ENCODE measurements at places on chromosomes 4 and X. TPM values are rescaled to one million over a fixed set of nuclear protein-coding genes. Genes with fewer than 3 reads are reported as not detected.

DNA sequence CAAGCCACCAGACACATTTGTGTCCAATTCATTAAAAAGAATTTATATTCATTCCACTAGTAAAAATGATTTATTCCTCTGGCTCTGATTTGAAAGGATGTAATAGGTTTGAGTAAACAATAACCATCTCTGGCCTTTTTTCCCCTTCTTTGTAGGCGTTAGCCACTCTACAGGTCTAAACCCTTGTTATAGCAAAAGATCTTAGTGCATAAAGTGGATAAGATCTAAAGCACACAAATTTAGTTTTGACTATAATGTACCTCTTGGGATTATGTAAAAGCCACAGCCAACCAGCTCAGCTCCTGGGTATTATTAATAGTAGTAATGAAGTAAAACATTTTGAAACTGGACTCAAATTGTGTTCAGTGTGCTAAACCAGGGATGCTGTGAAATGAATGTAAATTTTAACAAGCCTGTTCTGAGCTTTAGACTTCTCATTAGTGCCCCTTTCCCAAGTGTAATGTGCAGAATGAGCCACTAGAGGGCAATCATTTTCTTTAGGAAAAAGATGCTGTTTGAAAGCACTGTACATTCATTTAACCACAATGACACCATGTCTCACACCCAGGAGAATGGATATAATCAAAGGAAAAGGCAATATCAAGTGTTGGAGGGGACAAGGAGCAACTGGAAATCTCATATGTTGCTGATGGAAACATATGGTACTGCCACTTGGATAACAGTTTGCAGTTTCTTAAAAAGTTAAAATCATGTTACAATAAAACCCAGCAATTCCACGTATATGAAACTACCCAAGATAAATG lies 69.7 kb downstream of the KLHL8 start:
- peak; percentile 80 for DNase-seq

GRCh38 chr4:88573995-88574394 lies 18.3 kb upstream of the HERC3 start:
- DNase-seq, result no peak

DNA sequence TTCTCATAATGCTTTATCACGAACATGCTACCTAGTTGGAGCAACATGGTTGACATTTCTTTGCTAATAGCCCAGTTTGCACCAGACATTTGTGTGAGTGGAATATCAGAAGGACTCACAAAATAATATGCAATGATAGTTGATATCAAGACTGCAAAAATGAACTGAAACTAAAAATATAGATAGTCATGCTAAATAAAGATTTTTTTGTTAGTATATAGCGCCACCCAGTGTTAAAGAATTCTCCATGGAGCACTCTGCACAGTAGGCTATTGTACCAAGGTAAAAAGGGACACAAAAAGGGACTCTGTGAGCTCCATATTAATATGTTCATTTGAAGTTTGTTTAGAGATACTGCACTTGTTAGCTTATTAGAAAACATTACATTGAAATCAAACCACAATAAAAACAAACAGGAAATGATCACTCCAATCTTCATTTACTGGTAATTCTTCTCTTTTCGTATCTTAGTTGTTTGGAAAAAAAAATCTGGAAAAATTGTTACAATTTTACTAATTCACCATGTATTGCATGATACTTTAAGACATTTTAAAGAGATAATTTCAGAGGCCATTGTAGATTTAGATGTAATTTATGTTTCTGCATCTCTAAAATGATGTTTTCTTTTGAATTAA lies 1509.6 kb downstream of the ADGRL3 start:
- DNase-seq, result peak; percentile 17

DNA sequence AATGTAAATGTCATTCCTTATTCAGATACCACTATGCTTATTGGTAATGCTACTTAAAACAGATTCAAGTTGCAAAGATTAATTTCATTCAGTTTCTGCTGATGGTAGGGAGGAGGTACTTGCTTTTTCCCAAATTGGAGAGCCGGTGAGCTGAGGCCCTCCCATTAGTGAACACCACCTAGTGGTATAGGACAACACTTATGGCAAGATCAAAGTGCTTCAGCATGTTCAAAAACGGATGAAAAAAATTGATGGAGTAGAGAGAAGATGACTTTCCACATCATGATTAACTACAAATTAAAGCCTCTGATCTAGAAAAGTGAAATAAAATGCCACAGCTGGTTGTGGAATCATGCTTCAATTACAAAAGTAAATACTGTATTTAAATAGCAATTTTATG lies 112.9 kb downstream of the MBNL3 start:
- peak; percentile 10 for DNase-seq

- peak; percentile 42 for DNase-seq
Measured at GRCh38 chr4:88352062-88352740, 26.5 kb upstream of the HERC6 start.

- no peak for DNase-seq
Measured at GRCh38 chr4:137651128-137651527, 118.8 kb upstream of the PCDH18 start.

GRCh38 chrX:1451661-1452515 lies 821 bp downstream of the ASMTL start:
- DNase-seq, result no peak

DNA sequence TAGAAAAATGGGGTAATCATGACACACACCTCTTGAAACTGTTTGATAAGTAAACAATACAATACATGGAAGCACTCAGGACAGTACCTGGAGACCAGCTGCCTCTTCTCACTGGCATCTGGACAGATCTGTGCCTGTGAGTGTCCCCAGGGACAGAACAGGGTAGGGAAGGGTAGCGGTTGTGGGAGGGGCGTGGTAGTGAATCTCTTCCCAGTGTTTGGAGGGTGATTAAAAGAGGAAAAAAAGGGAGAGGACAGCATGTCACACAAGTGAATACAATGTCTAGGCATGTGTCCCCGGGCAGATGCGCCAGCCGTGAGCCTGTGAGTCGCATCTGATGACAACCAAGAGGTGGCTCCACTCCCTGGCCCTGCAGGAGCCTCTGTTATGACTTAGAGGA lies 138.8 kb upstream of the MSX1 start:
- DNase-seq, result no peak

- no peak for DNase-seq
Measured at GRCh38 chr4:184568770-184569169, 80.5 kb downstream of the CASP3 start.

- DNase-seq, result peak; percentile 74
Measured at GRCh38 chr4:154551872-154552686, 1.9 kb upstream of the PLRG1 start.

DNA sequence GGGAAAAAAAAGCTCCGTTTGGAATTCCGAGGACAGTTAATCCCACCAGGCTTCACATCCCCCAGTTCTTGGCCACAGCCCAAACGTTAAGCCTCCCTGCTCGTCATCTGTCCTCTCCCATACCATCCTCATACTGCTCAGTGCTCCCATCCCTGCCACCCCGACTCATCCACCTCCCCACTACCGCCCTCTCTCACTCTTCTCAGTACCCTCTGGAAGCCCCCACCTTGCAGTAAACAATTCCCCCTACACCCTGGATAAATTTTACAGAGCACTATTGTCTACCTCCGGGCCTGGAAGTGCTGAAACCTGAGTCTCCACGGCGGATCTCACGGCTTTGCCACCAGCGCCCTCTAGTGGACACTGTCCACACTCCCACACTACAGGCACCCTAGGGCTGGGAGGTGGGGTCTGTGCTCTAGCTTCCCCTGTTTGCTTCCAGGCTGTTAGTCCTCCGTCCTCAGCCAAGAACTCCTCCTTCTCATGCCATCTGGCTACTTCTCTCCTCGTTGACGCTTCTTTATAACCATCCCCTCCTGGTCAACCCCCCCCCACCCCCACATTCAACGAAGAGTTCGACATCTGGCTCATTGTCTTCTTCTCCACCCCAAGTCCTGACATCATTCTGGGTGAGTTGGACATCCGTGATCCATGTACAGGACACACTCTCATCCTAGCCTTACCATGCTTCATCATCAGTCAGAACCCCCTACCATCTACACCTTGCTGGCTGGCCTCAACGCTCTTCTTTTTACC lies 54.5 kb downstream of the RTL9 start:
- DNase-seq, result peak; percentile 42

- DNase-seq, result peak; percentile 97
Measured at GRCh38 chr4:128528793-128529553, 241.4 kb upstream of the PGRMC2 start.

- peak; percentile 27 for DNase-seq
Measured at GRCh38 chr4:123870216-123870876, 473.8 kb downstream of the SPRY1 start.

- peak; percentile 81 for DNase-seq
Measured at GRCh38 chr4:17561195-17561909, 15.6 kb upstream of the LAP3 start.

- no peak for DNase-seq
Measured at GRCh38 chrX:115553171-115553570, 7.8 kb upstream of the PLS3 start.

- DNase-seq, result no peak
Measured at GRCh38 chrX:16012250-16012649, 111.1 kb upstream of the GRPR start.

- no peak for DNase-seq
Measured at GRCh38 chrX:31508338-31508737, 436.5 kb upstream of the FTHL17 start.

DNA sequence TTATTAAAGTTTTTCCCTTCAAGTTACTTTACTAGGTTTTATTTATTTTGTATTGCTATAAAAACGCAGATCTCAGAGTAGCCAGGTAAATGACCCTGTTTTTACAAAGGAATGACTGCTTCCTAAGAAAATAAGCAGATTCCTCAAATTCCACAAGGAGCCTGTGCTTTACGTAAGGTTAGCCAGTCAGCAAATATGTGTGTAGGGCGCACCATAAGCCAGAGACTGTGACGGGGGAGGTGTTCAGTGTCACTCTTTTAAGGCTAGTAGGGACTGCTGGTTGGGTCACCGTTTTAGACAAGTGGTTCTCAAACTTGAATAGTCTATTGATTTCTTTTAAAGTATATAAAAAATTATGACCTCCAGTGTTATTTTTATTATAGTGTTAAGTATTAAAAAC lies 119.9 kb downstream of the ANK2 start:
- DNase-seq, result no peak

DNA sequence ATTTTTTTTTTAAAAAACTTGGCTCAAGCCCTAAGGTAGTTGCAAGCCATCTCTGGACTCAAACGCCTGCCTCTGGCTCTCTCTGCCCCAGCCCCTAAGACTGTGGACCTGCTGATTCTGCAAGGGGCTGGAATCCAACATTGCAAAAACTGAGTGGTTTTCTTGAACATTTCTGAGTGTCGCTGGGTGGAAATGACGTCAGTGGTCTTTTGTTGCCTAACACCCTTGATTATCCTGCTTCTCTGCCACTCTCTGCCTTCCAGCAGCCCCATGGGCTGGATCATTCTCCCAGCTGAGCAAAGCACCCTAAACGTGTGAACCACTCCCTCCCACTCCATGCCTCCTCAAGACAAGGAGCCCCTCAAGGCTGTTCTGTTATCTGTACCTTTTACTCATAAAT lies 16.6 kb downstream of the BST1 start:
- no peak for DNase-seq

DNA sequence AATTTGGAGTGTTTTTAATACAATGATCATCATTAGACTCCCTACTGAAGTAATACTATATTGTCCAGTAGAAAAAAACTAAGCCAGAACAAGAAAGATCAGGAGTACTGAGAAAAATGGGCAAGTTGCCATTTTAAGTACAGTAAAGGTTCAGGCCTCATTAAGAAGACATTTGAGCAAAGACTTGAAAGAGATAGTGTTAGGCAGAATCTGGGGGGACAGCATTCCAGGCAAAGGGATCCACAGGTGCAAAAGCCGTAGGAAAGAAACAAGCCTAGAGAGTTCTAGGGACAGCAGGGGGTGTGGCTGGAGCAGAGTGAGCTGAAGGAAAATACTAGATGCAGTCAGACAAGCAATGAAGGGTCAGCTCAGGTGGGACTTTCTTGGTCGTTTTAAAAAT lies 58.1 kb upstream of the INTU start:
- DNase-seq, result no peak

DNA sequence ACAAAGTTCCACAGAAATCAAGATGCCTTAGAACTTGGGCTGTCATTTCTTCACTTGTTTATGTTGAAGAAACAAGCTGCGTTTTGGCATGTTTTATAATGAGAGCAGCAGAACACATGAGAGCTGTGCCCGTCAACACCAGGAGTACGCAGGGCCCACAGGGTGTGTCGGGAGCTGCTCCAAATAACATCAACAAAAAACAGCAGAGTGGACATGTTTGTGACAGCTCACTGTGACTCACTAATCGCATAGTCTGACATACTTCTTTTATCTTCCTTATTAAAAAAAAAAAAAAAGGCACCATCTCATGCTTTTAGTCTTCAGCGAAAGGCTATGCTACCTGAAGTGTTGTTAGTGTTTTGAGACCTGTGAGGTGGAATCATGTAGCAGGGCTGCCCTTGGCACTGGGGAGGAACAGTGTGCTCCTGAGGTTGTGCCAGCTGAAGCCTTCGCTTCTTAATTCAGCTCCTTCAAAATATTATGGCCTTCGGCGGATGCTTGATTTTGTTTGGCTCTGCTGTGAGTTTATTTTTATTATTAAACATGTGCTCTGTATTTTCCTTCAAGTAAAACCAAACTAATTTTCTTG lies 32.8 kb downstream of the FHDC1 start:
- peak; percentile 91 for DNase-seq

DNA sequence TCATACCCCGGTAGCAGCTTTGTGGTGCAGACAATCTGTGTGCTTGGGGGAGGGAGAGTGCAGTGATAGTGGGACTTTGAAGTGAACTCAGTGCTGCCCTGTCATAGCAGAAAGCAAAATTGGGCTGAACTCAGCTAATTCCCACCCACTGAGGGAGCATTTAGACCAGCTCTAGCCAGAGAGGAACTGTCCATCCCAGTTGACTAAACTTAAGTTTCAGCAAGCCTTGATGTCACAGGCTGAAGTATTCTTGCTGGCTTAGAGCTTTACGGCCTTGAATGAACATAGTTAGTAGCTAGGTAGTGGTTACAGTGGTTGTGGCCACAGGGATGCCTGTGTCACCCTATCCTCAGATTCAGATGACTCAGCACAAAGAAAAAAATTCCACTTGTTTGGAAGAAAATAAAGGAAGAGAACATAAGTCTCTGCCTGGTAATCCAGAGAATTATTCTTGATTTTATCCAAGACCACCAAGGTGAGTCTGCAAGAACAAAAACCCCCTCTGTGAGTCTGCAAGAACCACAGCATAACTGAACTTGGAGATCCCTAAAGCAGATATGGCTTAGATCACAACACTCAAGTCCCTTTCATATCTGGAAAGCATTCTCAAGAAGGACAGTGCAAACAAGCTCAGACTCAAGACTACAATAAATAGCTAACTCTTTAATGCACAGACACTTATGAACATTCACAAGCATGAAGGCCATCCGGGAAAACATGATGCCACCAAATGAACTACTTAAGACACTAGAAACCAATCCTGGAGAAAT lies 39.4 kb downstream of the ADH7 start:
- DNase-seq, result peak; percentile 28

- no peak for DNase-seq
Measured at GRCh38 chr4:6695660-6696610, 2.3 kb downstream of the S100P start.

- no peak for DNase-seq
Measured at GRCh38 chr4:3477750-3478430, 14.8 kb downstream of the DOK7 start.

Gene PRR32
- total RNA-seq, result not detected

Gene CXCL8
- total RNA-seq, result 2.9 TPM

Gene CLDN2
- not detected for total RNA-seq

Gene ARHGEF38
- 0.26 TPM for total RNA-seq

Gene NRK
- total RNA-seq, result not detected

Gene FAM9B
- total RNA-seq, result not detected

Gene NEK1
- 6.1 TPM for total RNA-seq

Gene FAM53A
- total RNA-seq, result 0.79 TPM

Gene COL4A6
- 21.1 TPM for total RNA-seq

Gene GPR34
- total RNA-seq, result not detected

Gene HGFAC
- total RNA-seq, result not detected

Gene PGK1
- 339 TPM for total RNA-seq

Gene FGF2
- 14.8 TPM for total RNA-seq

Gene VCX
- not detected for total RNA-seq

Gene RAB41
- total RNA-seq, result not detected
